ENCODE measurements at places on chromosomes 4 and X.
A peak's percentile ranks its signal among the peaks of the same experiment; 100 is the strongest.

DNA sequence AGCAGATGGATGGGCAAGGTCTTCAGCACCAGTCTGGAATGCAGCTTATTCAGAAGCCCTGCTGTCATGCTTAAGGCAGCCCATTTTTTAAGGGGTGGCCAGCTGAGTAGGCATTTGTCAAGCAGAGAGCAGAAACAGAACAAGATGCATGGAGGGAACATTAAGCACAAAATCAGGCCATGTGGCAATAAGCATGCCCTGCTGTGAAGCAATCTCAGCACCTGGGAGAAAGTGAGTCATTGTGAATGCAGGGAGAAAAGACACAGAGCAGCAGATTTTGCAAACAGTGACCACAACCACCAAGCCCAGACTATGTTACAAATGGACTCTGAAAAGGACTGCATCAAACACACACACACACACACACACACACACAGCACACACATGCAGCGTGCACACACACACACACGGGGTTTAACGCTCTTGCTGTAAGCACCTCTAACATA is 94.1 kb upstream of the GALNT7 start:
- H3K4me1 ChIP-seq = no peaks in the 10 kb centered on the region
- H3K27me3 ChIP-seq = no peaks in the 10 kb centered on the region
- H3K4me3 ChIP-seq = no peak overlapping the region
- no peaks in the 10 kb centered on the region for H3K36me3 ChIP-seq
- H3K27ac ChIP-seq = no peak overlapping the region
- no peak for DNase-seq

DNA sequence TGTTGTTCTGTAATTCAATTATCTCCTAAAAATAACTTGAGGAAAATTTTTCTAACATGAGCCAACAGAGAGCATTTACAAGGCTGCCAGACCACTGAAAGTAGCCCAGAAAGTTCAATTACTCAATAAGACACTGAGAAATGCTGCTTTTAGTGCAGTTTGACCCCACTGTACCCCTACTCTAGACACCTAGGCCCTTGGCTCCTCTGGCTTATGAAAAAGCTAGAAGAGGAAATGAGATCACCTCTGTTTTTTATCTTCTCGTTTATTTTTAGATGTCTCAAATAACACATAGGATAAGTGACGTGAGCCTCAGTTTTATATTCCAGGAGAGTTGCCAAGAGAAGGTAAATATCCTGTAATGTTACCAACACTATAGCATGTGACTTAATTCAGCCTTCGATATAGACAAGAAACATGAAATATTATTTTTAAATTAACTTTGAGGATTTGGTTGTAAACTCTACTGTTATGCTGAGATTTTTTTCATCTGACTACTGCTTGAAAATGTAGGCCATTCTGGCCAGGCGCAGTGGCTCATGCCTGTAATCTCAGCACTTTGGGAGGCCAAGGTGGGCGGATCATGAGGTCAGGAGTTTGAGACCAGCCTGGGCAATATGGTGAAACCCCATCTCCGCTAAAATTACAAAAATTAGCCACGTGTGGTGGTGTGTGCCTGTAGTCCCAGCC is 24.4 kb downstream of the TNIP3 start:
- H3K4me3 ChIP-seq = no peak overlapping the region
- H3K36me3 ChIP-seq = peaks cover 38% of the 10 kb centered on the region
- H3K27ac ChIP-seq = peak overlapping the region; percentile 58
- H3K4me1 ChIP-seq = peaks cover 47% of the 10 kb centered on the region
- no peak for DNase-seq

GRCh38 chr4:7775396-7775795 is 164.3 kb downstream of the AFAP1 start:
- H3K4me1 ChIP-seq = peaks cover 24% of the 10 kb centered on the region
- H3K4me3 ChIP-seq = no peak overlapping the region
- DNase-seq = no peak
- no peaks in the 10 kb centered on the region for H3K27me3 ChIP-seq

- H3K27me3 ChIP-seq = no peaks in the 10 kb centered on the region
- H3K4me3 ChIP-seq = no peak overlapping the region
- no peaks in the 10 kb centered on the region for H3K36me3 ChIP-seq
- no peak for DNase-seq
These were observed 641.8 kb downstream of the FSTL5 start for GRCh38 chr4:161522031-161522430.

DNA sequence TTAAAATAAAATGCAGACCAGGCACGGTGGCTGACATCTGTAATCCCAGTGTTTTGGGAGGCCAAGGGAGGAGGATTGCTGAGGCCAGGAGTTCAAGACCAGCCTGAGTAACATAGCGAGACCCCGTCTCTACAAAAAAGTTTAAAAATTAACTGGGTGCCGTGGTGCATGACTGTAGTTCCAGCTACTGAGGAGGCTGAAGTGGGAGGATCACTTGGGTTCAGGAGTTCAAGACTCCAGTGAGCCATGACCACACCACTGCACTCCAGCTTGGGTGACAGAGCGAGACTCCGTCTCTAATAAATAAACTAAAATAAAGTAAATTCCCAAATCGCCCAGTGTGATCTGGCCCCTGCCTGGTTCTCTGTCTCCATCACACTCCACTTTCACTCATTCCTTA is 43.7 kb downstream of the TENM3 start:
- no peak overlapping the region for H3K4me3 ChIP-seq
- no peak for DNase-seq

DNA sequence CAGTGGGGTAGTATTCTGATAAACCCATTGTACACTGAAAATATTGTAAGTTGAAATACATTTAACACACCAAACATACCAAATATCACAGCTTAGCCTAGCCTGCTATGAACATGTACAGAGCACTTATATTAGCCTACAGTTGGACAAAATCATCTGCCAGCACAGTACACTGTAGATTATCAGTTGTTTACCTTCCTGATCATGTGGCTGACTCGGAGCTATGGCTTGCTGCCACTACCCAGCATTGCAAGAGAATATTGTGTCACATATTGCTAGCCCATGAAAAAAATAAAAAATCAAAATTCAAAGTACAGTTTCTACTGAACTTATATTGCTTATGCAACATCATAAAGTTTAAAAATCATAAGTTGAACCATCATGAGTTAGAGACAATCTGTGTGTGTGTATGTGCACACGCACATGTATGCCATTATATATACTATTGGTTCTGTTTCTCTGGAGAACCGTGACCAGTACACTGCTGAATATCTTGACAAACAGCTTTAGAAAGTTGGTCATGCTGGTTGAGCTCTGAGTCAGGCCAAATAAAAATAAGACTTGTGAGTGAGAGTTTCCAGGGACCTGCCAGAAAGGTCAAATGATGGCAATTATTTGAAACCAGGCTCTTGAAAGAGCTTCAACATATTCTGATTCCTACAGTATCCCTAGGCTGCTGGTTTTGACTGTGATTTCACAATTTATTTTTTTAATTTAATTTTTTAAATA is 238.5 kb downstream of the PRR32 start:
- H3K36me3 ChIP-seq = no peaks in the 10 kb centered on the region
- H3K27me3 ChIP-seq = no peaks in the 10 kb centered on the region
- H3K4me3 ChIP-seq = no peak overlapping the region
- H3K27ac ChIP-seq = no peak overlapping the region

GRCh38 chr4:24607334-24607733 is 23.0 kb upstream of the DHX15 start:
- H3K4me1 ChIP-seq = peaks cover 4% of the 10 kb centered on the region
- H3K27me3 ChIP-seq = peaks cover 3% of the 10 kb centered on the region
- no peaks in the 10 kb centered on the region for H3K36me3 ChIP-seq
- H3K27ac ChIP-seq = no peak overlapping the region

- H3K27ac ChIP-seq = no peak overlapping the region
- H3K4me1 ChIP-seq = no peaks in the 10 kb centered on the region
- H3K27me3 ChIP-seq = no peaks in the 10 kb centered on the region
- H3K36me3 ChIP-seq = no peaks in the 10 kb centered on the region
These were observed 53.3 kb downstream of the TLL1 start for GRCh38 chr4:165926307-165926706.

DNA sequence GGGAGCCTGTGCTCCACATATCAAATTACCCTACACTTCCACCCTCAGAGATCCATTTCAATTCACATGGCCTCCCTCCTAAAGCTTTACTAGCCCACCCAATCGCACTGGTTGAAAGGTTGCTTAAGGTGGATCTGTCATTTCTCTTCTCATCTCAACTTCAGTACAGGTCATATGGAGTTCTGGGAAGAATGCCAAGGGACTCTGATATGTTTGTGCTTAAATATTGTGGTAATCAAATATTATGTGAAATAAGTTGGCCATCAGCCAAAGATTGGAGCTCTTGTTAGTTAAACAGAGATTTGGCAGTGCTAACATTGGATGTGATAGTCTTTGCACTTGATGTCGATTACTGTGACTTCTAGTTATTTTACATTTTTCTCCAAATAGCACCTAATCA is 20.5 kb downstream of the SEPTIN6 start:
- DNase-seq = no peak
- H3K36me3 ChIP-seq = peaks cover 54% of the 10 kb centered on the region
- peak overlapping the region; percentile 70 for H3K27ac ChIP-seq
- peaks cover 15% of the 10 kb centered on the region for H3K4me1 ChIP-seq

GRCh38 chr4:111281219-111281618 is 658.3 kb upstream of the PITX2 start:
- no peak overlapping the region for H3K27ac ChIP-seq
- H3K4me1 ChIP-seq = no peaks in the 10 kb centered on the region
- H3K4me3 ChIP-seq = no peak overlapping the region

GRCh38 chrX:137567682-137568232 is 1.8 kb downstream of the ZIC3 start:
- peaks cover 56% of the 10 kb centered on the region for H3K27me3 ChIP-seq
- H3K4me1 ChIP-seq = no peaks in the 10 kb centered on the region
- H3K27ac ChIP-seq = peak overlapping the region; percentile 49
- no peak overlapping the region for H3K4me3 ChIP-seq
- peaks cover 7% of the 10 kb centered on the region for H3K36me3 ChIP-seq

GRCh38 chr4:141659539-141659938 is 23.2 kb downstream of the IL15 start:
- H3K36me3 ChIP-seq = no peaks in the 10 kb centered on the region
- no peak for DNase-seq
- no peak overlapping the region for H3K4me3 ChIP-seq
- no peaks in the 10 kb centered on the region for H3K27me3 ChIP-seq

GRCh38 chrX:20361890-20362262 is 95.2 kb upstream of the RPS6KA3 start:
- H3K36me3 ChIP-seq = no peaks in the 10 kb centered on the region
- no peak for DNase-seq
- H3K27me3 ChIP-seq = peaks cover 12% of the 10 kb centered on the region
- no peaks in the 10 kb centered on the region for H3K4me1 ChIP-seq
- no peak overlapping the region for H3K4me3 ChIP-seq

DNA sequence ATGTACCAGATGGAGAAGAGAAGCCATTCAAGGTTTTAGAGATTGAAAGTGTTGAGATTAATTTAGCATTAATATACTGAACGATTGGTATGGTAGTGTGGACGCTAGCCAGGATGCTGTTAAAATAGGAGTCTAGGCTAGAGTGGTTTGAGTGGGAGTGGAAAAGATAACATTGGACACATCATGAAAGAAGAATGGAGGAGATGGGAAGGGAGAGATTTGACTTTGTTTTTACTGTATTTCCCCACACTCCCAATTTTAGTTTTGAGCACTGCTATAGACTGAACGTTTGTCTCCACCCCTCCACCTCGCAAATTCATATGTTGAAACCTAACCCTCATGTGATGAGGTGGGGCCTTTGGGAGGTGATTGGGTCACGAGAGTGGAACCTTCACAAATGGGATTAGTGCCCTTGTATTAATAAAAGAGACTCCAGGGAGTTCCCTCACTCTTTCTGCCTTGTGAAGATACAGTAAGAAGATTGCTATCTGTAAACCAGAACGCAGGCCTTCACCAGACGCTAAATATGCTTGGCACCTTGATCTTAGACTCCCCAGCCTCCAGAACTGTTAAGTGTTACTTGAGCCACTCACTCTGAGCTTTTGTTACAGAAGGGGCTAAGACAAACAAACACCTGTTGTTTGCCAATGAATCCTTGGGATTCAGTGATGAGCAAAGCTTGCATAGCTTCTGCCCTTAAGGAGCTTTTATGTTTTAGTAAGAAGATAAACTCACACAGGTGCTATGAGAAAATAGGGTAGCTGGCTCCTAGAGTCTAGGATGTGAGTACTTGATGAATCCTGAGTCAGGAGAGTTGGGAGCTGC is 25.8 kb downstream of the USP9X start:
- peaks cover 8% of the 10 kb centered on the region for H3K36me3 ChIP-seq
- H3K4me1 ChIP-seq = peaks cover 42% of the 10 kb centered on the region
- no peaks in the 10 kb centered on the region for H3K27me3 ChIP-seq
- DNase-seq = no peak

GRCh38 chr4:56086561-56086960 is 137.8 kb downstream of the CEP135 start:
- no peaks in the 10 kb centered on the region for H3K4me1 ChIP-seq
- DNase-seq = no peak
- H3K36me3 ChIP-seq = no peaks in the 10 kb centered on the region
- no peak overlapping the region for H3K4me3 ChIP-seq
- H3K27ac ChIP-seq = no peak overlapping the region
- H3K27me3 ChIP-seq = peaks cover 2% of the 10 kb centered on the region

DNA sequence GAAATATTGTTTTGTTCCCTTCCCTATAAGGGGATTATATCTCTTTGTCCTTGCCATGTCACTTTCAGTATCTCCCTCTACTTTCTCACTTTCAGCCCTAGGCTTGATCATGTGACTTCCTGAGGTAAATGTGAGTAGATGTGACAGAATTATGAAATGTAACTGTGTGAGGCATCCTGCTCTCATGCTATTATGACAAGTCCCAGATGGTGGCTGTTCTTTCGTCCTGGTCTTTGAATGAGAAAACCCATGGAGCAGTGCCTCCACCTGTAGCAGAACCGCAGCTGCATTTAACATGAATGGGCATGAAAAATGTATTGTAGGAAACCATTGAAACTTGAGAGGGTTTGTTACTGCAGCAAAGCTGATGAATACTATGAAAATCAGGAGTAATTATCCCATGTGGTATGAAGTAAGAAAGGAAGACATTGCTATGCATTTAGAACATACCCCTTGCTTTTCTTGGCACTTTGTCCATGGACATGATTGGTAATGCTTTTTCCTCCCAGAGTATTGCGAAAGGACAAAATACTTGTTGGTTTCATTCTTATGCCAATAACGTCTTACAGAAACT is 202.2 kb upstream of the GPRIN3 start:
- H3K4me3 ChIP-seq = no peak overlapping the region
- H3K4me1 ChIP-seq = peaks cover 13% of the 10 kb centered on the region
- peaks cover 36% of the 10 kb centered on the region for H3K27me3 ChIP-seq
- no peak overlapping the region for H3K27ac ChIP-seq
- peaks cover 3% of the 10 kb centered on the region for H3K36me3 ChIP-seq

DNA sequence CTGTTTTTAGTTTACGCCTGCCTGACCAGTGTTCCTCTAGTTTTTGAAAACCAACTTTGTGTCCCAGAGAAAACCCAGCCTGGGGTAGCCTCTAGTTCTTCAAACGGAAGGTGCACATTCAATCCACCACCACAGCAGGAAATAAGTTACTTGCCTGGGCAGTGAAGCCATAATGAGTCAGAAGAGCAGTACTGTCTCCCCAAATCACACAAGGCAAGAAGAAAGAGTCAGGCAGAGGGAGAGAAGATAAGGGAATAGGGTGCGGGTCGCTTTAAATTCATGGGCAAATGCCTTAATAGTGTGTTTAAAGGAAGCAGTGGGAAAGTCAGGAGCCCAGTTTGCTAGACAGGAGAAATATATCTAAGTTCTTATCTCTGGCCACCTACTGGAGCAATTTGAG is 333.8 kb upstream of the GRIA3 start:
- no peak for DNase-seq
- no peaks in the 10 kb centered on the region for H3K27me3 ChIP-seq
- no peaks in the 10 kb centered on the region for H3K4me1 ChIP-seq
- H3K36me3 ChIP-seq = no peaks in the 10 kb centered on the region
- H3K27ac ChIP-seq = no peak overlapping the region

- H3K4me1 ChIP-seq = peaks cover 26% of the 10 kb centered on the region
- H3K27me3 ChIP-seq = no peaks in the 10 kb centered on the region
- H3K36me3 ChIP-seq = peaks cover 36% of the 10 kb centered on the region
- peak within 1 kb of the TSS; percentile 99 for H3K27ac ChIP-seq
These were observed at the start of gene RBM41 for GRCh38 chrX:107118322-107119147. RBM41 (minus strand) TSS chrX:107118822; CDS start chrX:107118773, 49 bp downstream.

Data from activated T-helper 2 cell treated with anti-CD3 and anti-CD28 coated beads, Interferon-gamma antibody, Interleukin-2, Interleukin-4, amounts not matched to agents 10 μg/mL and 5 μg/mL and 100 μg/mL, durations not matched to agents 14 hours and 24 hours and 36 hours (primary cell).